ENCODE measurements at places on chromosomes 12 and 14. TPM values are rescaled to one million over a fixed set of nuclear protein-coding genes. Genes with fewer than 3 reads are reported as not detected.

DNA sequence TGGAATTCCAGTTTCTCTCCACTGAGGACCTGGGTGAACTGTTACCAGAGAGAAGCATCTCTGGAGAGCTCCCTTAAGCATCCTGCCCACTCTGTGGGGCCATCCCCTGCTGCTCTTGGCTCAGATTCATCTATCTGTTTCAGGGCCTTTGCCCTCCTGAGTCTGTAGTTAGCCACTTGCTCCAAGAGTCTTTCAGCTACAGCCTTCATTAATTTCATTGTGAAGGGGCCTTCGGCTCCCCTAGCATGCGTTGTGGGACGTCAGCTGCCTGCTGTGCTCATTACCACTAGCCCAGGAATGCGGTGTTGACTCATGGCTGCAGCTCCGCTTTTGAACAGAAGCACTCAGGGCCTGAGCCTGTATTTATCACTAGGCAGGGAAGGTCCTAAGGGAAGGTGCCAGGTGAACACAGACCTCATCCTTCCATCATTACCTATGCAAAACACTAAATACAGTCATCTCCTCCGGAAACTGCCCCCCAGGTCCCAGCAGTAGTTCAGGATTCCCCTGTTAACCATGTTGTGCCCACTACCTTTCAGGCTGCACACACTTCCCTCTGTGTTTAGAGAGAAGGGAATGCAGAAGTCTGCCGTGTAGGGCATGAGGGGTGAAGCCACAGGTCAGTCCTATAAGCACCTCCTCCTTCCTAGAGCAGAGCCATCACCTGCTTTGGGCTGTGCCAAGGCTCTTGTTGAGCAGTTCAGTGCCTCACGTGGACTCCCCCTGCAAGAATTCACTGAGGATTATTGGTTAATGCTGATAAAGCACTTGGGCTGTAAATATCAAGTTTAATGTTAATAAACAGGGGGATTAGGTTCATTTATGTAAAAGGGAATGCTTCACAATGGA is 191.4 kb downstream of the CACNA1C start:
- no peak overlapping the region for H3K27ac ChIP-seq
- no peak for DNase-seq
- peaks cover 3% of the 10 kb centered on the region for H3K4me1 ChIP-seq
- H3K4me3 ChIP-seq = no peak overlapping the region

Gene TPH2
- not detected for total RNA-seq

- peaks cover 63% of the 10 kb centered on the region for H3K27me3 ChIP-seq
- no peaks in the 10 kb centered on the region for H3K36me3 ChIP-seq
- peaks cover 23% of the 10 kb centered on the region for H3K4me1 ChIP-seq
- peak overlapping the region; percentile 37 for H3K4me3 ChIP-seq
- H3K27ac ChIP-seq = no peak overlapping the region
Observed at GRCh38 chr12:113463746-113464451, 7.8 kb downstream of the LHX5 start.

Gene MSRB3
- total RNA-seq = 0.12 TPM

GRCh38 chr12:46677749-46678148 is 148.0 kb downstream of the SLC38A4 start:
- peaks cover 8% of the 10 kb centered on the region for H3K4me1 ChIP-seq
- DNase-seq = no peak
- no peaks in the 10 kb centered on the region for H3K36me3 ChIP-seq

Gene ANO2
- total RNA-seq = not detected

GRCh38 chr12:11877869-11878780 is 192.6 kb upstream of the BCL2L14 start:
- peaks cover 60% of the 10 kb centered on the region for H3K36me3 ChIP-seq
- DNase-seq = peak; percentile 32
- H3K4me1 ChIP-seq = peaks cover 52% of the 10 kb centered on the region
- no peak overlapping the region for H3K4me3 ChIP-seq

Measured in activated CD4-positive, alpha-beta T cell treated with anti-CD3 and anti-CD28 coated beads for 36 hours (primary cell).